ENCODE measurements at places on chromosomes 16 and 17.

GRCh38 chr16:21990381-21990944, 10.5 kb downstream of the PDZD9 start:
- no peak for DNase-seq

DNA sequence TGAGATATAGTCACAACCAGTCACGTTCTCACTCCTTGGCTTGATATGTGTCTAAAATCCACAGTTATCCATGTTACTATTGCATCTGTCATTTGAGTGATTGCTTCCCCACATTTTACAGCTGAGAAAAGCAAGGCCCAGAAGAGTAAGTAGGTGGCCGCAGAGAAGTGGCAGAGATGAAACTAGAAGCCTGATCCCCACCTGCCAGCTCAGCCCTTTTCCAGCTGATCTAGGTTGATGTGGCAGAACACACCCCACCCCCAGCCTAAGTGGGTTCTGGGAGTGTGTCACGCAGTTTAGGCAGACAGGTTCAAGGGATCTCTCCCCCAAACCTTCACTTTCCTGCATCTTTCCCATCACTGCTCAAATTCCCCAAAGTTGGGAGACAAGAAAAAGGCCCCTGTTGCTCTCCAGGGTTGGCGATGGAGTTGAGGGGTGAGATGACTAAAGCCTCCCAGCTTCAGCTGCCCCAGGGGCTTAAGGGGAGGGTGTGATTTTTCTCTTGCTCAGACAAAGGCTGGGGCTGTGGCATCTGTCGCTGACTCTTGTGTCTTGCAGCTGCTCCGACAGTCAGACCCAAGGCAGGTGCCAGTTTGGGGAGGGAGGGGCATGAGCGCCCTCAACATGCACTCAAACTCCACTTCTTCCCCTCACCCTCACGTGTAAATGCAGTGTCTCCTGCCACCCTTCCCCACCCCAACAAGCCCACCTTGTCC, 48.9 kb upstream of the LHX1 start:
- no peak for DNase-seq

DNA sequence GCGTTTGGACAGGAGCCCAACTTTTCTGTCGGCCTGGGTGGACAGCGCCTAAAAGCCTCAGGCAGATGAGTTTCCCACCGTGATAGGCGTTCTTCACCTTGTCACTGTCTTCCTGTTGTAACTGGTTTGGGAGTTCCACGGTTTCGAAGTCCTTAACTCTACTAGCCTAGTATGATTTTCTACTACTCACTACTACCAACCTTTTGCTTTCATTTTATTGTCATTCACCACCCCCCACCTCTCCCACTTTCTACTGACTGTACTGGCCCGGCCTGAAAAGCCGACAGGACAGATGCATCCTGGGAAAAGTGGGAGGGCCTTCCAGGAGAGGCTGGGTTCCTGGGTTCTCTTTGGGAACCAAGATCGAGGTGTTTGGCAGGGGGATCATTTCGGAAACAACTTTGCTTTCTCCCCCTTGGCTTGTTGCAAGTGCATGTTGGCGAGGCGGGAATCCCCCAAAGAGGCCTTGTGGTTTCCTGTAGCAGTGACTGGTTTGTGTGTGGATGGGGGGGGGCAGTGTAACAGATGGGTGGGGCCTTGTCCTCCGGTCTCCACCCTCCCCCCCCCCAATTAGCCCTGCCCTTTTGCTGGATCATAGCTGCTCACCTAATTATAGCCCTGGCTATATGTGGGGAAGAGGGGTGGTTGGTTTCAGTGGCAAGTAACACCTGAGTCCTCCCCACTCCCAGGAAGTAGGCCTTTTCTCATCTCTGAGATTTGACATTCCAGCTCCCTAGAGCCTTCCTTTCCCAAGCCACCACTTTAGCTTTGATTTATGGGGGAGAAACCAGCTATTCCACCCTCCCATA, 1.4 kb downstream of the EIF5A start:
- DNase-seq = peak; percentile 75

GRCh38 chr16:15822957-15823356, 33.9 kb downstream of the MYH11 start:
- no peak for DNase-seq

DNA sequence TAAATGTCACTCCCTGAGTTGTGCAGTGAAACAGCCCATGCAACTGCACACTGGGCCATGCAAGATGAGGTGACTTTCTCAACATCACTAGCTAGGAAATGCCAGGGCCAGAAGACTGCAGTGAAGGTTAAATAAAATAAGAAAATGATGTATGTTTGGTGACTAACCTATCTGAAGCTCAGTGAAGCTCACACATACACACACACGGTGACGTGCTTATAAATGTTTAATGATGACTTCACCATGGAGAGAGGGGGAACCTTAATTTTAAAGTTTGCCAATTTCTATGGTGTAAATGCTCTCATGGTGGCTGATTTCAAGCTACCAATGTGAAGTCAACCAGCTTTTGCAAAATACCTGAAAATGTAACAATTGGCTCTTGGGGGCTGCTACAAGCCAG, 166.4 kb downstream of the MAF start:
- no peak for DNase-seq

GRCh38 chr17:45221081-45222013, at the start of gene FMNL1:
Gene FMNL1 (plus strand): TSS chr17:45221885. CDS start chr17:45222125, 240 bp downstream.
- peak; percentile 77 for DNase-seq

DNA sequence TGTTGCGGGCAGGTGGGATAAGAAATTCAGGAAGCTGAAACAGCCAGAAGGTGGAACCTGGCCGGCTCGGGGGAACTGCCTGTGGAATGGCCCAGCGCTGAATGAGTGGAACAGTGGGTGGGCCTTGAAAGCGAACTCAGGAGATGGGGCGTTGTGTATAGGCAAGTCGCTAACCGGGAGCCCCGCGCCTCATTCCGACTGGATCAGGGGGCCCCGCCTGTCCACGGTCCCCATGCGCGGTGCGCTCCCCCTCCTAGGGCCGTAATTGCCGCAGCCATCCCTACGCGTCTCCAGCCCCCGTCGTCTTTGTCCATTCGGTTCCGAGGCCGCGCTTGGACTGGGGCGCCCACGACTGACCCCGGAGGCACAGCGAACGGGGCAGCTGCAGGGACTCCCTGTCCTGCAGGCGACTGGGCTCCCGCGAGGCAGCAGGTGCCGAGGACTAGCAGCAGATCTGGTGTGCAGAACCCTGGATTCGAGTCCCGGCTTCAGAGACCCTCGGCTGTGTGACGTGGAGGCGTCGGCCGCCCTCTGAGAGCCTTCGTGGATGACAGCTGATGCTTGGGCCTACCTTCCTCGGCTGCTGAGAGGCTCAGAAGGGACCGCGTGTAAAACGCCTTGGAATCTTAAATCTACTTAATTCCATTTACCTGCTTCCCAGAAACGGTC, 10.9 kb upstream of the CA4 start:
- DNase-seq = no peak

DNA sequence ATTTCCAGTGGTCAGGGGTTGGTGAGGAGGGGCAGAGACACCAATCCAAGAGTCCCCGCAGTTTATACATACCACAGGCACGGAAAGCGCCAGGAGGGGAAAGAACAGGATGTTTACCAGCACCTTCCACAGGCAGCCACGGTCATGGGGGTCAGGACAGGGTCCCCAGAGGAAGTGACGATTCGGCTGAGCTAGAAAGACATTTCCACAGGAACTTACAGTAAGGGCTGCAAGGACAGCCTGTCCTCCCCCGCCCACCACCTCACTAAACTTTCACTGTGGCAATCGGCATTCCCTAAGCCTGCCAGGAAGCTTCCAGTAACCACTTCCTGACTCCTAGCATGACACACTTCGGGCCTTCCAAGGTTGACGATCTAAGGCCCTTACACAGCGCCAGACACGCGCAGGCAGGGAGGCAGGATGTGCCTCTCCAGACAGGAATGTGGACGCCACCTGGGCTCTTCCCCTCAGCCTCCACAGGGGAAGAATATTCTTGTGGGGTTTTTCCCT, 1.2 kb upstream of the MT2A start:
- no peak for DNase-seq

DNA sequence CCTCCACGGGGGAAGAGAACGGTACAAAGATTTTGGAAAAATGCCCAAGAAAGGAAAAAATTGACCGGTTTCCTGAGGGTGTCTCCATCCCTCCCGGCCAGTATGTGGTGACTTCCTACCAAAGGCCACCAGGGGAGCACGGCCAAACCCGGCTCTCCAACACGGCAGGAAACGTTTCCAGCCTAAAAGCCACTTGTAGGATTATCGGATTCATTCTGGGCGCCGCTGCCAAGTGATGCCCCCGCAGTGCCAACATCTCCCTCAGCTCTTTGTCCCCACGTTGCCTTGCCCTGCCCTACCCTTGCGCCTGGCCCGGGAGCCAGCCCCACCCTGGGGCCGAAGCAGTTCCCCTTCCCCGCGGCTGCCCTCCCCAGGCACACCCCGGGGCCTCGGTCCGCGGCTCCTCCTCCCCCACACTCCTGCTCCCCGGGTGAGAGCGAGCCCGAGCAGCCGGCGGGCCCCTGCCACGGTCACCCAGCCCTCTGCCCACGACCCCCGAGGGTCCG, 688 bp downstream of the CRK start:
- peak; percentile 59 for DNase-seq

DNA sequence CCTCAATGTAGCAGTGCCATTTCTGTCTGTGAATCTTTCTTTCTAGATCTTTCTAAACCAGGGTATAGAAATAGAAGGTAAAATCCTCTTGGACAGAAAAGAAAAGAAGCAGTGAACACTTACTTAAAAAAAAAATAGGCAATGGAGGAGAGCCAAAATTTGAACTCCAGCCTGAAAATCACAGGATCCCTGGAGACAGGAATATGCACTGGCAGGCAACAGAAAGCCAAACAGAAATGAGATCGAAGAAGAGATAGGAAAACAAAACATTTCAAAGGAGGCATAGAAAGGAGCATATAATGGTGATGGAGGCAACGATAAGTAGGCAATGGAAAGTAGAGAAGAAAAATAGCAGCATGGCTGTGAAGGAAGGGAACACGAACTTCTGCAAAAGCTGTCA, 253.7 kb upstream of the HSBP1 start:
- no peak for DNase-seq

DNA sequence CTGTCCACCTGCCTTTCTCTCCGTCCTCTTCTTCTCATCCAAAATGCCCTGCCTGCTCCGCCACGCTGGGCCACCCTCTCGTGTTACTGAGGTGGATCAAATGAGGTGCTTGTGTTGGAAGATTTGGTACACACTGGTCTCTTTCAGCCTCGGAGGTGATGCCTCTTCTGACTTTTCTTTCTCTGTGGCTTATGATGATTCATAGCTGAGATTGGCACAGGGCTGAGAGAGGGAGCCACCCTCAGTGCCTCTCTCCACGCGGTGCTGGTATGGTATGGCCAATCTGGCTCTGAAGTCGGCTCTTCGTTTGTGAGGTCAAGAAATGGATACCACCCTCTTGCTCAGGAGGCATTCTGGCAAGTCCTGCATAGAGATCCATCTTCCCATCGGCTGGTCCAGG, 82.4 kb downstream of the PLCG2 start:
- DNase-seq = no peak

GRCh38 chr16:11611871-11612664, 25.3 kb upstream of the LITAF start:
- DNase-seq = no peak

GRCh38 chr17:67211742-67212141, 33.3 kb downstream of the HELZ start:
- DNase-seq = no peak

GRCh38 chr16:47449788-47450187, 11.1 kb downstream of the ITFG1 start:
- no peak for DNase-seq

DNA sequence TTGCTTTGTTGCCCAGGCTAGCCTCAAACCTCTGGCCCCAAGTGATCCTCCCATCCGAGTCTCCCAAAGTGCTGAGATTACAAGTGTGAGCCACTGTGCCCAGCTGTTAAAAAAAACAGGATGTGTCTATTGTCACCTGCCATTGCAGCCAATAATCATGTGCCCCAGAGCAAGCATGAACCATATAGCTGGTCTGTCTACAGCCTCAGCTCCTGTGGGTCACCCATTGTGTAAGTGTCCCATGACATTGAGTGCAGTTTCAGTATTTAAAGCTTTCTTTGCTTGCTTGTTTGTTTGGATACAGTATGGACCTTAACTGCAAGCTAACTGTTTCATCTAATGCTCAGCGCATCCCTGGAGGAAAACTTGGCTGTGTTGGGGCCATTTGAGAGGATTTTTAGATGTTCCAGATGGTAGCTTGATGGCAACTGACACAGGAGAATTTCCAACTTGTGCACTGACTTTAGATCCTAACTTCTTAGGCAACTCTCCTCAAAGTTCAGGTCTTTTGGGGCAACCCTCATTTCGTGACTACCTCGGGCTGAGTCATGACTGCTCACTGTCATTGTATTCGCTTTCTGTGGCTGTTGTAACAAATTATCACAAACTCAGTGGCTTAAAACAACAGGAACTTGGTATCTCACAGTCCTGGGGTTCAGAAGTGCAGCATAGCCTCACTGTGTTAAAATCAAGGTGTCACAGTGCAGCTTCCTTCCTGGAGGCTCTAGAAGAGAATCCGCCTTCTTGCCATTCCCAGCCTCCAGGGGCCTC, 30.3 kb upstream of the ADORA2B start:
- DNase-seq = no peak

DNA sequence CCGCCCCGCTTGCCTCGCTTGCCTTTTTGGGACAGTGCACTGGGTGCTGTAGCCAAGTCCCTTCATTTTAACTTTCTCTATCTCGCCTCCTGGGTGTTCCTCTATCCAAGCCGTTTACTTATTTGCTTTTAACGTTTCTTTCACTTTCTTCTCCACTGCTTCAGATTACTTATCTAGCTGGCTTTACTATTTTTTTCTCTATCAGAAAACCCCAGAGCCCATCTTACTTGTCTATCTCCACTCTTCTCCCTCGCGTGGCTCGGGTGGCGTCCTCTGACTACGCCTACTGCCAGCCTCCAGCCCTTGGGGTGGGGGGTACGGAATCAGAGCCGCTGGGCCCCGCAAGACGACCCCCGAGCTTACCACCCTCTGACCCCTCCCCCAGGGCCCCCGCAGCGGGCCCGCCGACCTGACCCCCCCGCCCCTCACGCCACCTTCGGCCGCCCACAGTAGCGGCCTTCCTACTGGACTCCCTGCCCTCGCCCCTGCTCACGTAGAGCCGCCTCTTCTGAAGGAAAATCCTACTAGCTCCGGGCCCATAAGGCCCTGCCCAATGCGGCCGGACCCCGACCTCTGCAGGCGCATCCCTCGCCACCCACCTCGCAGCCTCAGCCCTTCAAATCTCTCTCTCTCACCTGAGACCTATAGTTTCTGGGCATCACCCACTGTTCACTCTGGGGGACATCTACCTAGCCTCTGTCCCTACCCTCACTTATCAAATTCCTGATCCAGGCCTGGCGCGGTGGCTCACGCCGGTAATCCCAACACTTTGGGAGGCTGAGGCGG, 1.0 kb upstream of the SLC12A4 start:
- peak; percentile 65 for DNase-seq
